ENCODE measurements at places on chromosomes 12 and 14. TPM values are rescaled to one million over a fixed set of nuclear protein-coding genes. Genes with fewer than 3 reads are reported as not detected.

DNA sequence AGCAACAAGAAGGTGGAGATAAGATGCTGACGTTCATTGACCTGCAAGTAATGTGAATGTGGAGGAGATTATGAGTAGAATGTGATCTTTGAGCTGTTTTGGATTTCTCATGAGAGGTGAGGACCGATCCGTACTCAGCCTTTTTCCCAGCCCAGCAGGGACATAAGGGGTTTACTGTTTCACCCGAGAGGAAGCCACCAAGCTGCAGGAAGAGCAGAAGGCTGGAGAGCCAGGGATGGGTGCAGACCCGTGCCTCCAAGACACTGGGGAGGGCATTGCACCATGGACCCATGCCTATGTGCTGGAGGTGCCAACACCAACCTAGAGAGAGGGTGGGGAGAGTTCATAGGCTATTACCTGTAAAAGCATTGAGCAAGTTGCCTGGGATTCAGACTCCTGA, 206.0 kb upstream of the DIO3 start:
- DNase-seq = no peak

DNA sequence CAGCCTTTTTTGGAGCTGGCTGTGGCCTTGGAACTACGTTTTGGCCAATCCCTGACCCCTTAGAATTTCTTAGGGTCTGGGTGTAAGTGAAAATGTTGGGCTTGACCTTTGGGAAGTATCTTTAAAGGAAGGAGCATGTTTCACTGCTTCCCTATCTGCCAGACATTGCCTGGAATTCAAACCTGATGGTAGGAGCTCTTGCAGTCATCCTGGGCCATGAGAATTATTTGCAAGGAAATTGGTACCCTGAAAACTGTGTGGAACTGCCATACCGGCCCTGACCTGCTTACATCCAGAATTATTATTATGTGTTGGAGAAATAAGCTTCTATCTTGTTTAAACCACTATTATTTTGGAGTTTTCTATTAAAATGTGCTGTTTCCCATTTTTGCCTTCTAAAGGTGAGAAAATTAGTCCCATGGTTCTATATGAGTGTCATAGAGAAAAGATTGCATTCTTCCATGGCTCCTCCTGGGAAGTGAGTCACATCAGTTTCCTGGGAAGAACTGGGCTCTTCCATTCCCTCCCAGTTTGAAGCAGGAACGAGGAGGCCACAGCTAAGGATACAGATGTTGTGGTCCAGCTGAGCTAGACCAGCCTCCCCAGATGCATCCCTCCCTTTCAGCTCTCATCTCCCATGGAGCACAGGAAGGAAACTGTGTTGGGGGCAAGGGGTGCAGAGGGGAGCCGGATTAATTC, 9.5 kb upstream of the PGF start:
- no peak for DNase-seq

GRCh38 chr12:69657376-69658137, 41.5 kb downstream of the BEST3 start:
- DNase-seq = no peak

The TXNRD1 gene
- total RNA-seq = 348 TPM

The PROX2 gene
- total RNA-seq = not detected
